ENCODE measurements at places on chromosomes 6 and 20.

- no peak for DNase-seq
These were observed 34.1 kb upstream of the TIAM2 start for GRCh38 chr6:154960854-154961530.

- peak; percentile 44 for DNase-seq
These were observed 78.7 kb upstream of the BTN3A2 start for GRCh38 chr6:26286168-26286877.

GRCh38 chr6:163962627-163963117, 548.2 kb downstream of the QKI start:
- no peak for DNase-seq

DNA sequence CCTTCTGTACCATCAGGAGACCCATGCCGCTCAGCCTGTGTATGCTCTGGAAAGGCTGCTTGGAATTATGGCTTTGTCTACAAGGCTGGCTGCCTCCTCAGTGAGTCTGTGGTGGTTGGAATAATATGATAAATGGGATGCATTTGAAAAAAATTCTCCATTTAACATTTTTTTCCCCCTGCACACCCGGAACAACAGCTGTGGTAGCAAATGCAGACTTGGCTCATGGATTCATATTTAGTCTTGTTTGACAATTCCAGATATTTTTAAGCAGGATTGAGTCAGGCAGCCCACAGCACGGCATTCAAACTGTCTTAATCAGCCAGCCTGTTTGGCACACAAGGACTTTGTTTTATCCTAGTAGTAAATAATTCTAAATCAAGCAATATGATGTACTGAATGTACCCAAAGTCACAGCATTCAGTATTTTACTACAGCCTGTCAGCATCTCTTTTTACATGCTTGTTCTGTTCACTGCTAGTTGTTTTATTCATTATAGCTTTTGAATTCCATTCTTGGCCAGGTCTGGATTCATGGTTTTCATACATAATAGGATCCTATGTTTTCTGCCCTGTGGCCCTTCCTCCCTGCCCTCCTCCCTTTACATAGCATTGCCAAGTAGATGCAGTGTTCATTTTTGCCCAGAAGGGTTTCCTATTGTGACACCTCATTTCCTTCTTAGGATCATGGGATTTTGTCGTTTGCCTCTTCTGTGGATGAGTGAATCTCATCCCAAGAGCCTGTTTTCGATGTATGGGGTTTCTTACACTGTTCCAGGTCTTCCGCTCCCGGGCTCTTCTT, 68.1 kb downstream of the LRRC1 start:
- no peak for DNase-seq

DNA sequence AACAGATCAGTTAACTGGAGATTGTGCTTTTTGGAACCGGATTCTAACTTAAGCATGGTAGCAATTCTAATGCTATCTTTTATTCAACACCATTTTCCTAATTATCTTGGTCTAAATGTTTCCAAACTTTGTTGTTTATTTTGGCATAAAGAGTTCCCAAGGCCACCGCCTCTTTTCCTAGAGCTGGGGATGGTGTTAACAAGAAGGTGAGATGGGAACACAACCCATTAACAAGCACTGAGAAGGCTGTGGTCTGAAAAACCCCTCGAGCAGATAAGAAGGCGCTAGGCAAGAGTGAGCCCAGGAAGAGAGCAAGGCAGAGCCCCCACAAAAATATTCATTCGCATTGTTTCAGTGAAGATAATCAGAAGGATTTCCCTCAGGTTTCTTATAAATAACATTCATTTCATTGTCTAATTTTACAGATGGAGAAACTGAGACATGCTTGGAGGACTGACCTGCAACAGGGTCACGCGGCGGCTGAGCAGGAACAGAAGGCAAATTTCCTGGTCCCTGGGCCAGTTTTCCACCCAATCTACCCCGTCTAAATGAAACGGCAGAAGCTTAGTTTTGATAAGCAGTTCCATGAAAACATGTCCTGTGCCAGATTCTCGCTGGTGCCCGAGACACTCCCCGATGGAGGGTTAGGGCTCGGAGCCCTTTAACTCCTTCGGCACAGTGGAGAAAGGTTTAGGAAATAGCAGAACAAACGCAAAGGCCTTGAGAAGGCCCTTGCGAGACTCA, 155.6 kb downstream of the FOXC1 start:
- DNase-seq, result no peak

- DNase-seq, result no peak
These were observed 24.6 kb downstream of the DNAAF9 start for GRCh38 chr20:3382836-3383235.

DNA sequence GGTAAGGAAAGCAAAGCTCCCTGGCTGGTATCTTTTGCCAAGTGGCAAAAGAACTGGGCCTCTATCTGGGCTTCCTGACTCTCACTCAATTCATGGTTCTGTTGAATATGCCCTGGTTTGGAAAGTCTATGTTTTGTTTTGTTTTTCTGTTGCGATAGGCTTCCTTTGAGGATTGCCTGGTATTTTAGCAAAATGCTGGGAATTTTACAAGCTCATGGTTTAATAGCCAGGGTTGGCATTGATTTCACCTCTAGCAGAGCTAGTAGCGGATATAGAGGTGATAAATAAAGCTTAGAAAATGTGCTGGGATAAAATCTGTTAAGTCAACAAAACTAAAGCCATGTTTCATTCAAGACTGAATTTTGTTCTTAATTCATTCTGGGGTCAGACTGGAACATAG, 109.9 kb downstream of the RNF144B start:
- no peak for DNase-seq

GRCh38 chr6:42250274-42250931, 32.7 kb upstream of the MRPS10 start:
- DNase-seq, result no peak

- DNase-seq, result no peak
These were observed 85.6 kb upstream of the EMILIN3 start for GRCh38 chr20:41452226-41452625.

GRCh38 chr6:159014406-159014805, 14.4 kb upstream of the RSPH3 start:
- DNase-seq, result no peak

- no peak for DNase-seq
These were observed 8.4 kb downstream of the TPBG start for GRCh38 chr6:82371799-82372546.

- no peak for DNase-seq
These were observed 2.7 kb downstream of the MYT1 start for GRCh38 chr20:64166721-64167615.

DNA sequence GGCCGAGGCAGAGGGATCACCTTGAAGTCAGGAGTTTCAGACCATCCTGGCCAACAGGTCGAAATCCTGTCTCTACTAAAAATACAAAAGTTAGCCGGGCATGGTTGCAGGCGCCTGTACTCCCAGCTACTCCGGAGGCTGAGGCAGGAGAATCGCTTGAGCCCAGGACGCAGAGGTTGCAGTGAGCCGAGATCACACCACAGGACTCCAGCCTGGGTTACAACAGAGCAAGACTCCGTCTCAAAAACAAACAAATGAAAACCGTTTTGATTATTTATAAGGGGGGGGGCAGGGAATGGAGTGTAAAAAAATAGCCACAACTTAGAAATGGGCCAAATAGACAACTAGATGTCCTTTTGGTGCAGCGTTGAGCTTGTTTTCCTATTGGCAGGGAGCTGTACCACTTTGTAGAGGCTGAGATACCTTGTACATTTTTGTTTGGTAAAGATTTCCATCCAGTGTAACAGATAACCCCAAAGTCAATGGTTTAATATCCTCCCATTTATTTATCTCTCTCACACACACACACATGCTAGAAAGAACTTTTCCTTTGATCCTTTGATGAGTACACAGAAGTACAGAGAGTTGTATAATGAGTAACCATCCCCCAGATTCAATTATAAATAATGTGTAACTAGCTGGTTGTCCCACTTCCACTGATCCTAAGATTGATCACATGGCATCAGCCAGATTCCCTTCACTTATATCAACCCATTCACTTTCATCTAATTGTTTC, 477.5 kb downstream of the PRKN start:
- no peak for DNase-seq

GRCh38 chr6:44558832-44559251, 171.3 kb downstream of the CDC5L start:
- no peak for DNase-seq

- no peak for DNase-seq
These were observed 104.4 kb upstream of the SYNCRIP start for GRCh38 chr6:85747093-85747492.

DNA sequence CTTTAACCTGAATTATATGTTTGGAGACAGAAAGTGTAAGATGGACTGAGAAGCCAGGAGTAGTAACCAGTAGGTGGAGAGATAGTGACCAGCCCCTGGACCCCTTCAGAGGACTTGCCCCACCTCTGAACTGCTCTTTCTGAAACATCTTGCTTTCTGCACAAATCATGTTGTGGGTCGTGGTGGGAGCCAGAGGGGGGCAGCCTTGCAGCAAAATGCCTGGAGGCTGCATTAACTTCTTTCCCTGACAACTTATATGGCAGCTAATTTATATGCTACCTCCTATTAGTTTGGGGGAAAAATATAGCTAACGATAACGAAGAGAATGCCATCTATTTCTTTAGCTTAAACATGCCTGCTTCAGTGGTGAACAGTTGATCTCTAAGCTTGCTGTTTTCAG, 859.8 kb downstream of the MAFB start:
- no peak for DNase-seq

DNA sequence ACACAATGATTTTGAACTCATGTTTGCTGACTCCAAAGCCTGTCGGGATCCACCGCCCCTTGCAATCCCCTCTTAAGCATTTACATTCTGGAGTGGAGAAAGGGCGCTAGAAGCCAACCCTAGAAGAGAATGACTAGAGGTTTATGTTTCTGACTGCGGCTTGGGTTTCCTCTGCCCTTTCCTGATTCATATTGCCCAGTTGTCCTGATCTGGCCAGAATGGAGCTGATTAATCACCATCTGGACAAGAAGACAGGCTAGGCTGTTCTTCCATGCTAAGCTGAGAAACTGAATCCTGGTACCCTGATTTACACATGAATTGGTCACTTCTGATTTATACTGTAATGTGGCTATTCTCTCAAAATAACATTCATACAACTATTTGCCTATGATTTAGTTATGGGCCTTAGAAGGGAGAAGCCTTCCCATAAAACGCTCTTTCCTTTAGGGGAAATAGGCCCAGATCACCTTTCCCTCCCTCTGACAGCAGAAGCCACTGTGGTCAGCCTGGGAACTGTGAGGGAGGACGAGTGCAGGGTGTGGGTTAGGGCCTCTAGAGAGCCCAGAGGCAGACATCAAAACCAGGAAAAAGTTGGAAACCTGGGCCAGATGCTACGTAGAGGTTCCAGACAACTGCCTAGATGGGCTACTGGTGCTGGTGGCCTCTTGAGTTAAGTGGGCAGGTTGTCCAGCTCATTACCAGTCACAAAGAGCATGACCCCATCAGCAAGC, 199.2 kb upstream of the PRDM1 start:
- no peak for DNase-seq

GRCh38 chr6:25006565-25007001, 70.8 kb upstream of the RIPOR2 start:
- DNase-seq, result peak; percentile 67

GRCh38 chr20:59307270-59307669, 6.9 kb downstream of the EDN3 start:
- DNase-seq, result no peak

DNA sequence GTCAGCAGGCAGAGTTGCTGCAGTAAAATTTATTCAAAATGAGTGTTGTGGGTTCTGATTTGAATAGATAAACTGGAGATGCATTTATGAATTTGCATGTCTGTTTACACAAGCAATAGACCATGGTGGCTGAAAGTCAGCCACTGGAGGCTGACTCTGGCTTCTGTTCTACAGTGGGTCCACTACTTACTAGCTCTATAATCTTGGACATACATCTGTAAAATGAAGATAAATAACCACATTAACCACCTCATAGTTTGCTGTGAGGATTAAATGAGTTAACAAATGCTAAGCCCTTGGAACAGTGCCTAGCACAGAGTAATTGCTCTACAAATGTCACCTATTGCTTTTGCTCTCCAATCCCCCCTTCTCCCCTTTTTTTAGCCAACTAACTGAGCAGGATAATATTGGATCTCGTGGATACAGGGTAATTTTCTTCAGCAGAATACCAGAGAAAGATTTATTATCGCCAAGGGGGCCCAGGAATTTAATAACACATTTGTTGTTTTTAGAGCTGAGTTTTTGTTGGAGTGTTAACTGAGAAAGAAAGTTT, 1.4 kb upstream of the PM20D2 start:
- DNase-seq, result peak; percentile 51

GRCh38 chr20:23361476-23362391, at the start of gene GZF1:
GZF1 (plus strand) TSS chr20:23362182; CDS start chr20:23364384, 2,202 bp downstream.
- peak; percentile 94 for DNase-seq

DNA sequence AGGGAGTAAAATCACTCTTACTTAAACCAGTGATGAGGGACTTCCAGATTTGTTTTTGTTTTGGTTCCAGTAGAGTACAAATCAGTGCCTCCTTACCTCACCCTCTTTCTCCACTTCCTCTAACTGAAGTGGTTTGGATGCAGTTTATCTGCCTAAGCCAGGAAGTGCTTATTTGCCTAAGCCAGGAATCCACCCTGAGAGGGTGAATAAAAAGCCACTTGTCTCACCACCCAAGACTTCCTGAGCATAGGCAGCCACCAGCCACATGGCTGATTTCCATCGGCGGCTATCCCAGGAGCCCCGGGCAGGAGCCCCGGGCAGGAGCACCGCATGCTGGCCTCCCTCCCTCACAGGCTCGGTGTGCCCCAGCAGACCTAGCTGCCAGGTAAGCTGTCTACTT, 12.0 kb downstream of the LRP11 start:
- peak; percentile 40 for DNase-seq

GRCh38 chr6:115898246-115898645, 162.4 kb downstream of the FRK start:
- no peak for DNase-seq

- no peak for DNase-seq
These were observed 231.8 kb upstream of the GMDS start for GRCh38 chr6:2477250-2477649.

- DNase-seq, result peak; percentile 28
These were observed at the start of gene MMP24 for GRCh38 chr20:35226126-35226883. MMP24 (plus strand) TSS chr20:35226690; CDS start chr20:35226739, 49 bp downstream.

GRCh38 chr20:25194333-25194972, 1.1 kb upstream of the ENTPD6 start:
- no peak for DNase-seq

DNA sequence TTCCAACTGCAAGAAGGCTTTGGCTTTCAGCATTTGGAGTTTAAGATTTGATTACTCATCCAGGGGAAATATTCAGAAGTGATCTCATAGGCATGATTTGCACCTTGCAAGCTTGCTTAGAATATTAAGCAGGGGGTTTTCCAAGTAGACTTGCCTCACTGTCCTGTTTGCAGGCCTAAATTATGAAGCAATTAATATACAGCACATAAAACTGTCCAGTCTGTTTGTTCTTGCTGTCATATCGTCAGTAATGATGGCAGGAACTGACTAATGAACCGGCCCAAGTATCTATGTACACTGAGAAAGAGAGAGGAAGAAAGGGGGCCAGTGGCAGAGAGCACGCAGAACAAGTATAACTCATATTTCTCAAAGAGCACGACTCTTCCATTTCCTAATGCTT, 212.5 kb upstream of the SUPT3H start:
- no peak for DNase-seq

GRCh38 chr6:166955121-166955864, 1.1 kb downstream of the RNASET2 start:
- DNase-seq, result peak; percentile 64

Data from germinal center (tissue), 1 donor.